ENCODE measurements at places on chromosomes 3 and 15. TPM values are rescaled to one million over a fixed set of nuclear protein-coding genes. Genes with fewer than 3 reads are reported as not detected.

The TBL1XR1 gene
- total RNA-seq, result 137 TPM

The CKMT1B gene
- total RNA-seq, result 52.7 TPM

The ZNF80 gene
- 0.17 TPM for total RNA-seq

The WDR82 gene
- 71.0 TPM for total RNA-seq

The COLQ gene
- 2.9 TPM for total RNA-seq

The C3orf85 gene
- total RNA-seq, result not detected

The MCTP2 gene
- total RNA-seq, result 31.7 TPM

The ERICH6 gene
- total RNA-seq, result 0.09 TPM

The EBLN2 gene
- 3.0 TPM for total RNA-seq

Data from mucosa of gallbladder (tissue), 1 donor.